Activated naive CD4-positive, alpha-beta T cell treated with anti-CD3 and anti-CD28 coated beads, Interleukin-2, amount 50 U/mL, for 72 hours (primary cell): ENCODE measurements at places on chromosomes 13 and 19.

DNA sequence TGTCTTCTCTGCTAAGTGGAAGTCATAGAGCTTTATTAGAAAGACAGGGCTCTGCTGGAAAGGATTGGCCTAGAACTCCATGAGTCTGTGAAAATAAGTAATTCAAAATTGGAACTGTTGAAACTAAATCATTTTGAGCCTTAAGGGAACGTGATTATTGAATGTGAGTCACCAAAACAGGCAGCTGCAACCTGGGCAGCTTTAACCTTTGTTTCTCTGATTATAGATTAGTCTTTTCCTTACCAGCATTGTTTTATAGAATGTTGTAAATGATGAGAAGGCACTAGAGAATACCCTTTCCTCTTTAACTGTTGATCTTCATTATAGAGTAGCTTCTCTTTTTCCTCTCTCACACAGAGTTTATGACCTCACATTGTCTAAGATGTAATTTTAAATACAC lies 638.8 kb upstream of the SLITRK6 start:
- no peak for DNase-seq

- no peak for DNase-seq
These were observed 12.9 kb upstream of the PRR19 start for GRCh38 chr19:42288881-42289555.

- DNase-seq, result no peak
These were observed 20.5 kb downstream of the CCDC97 start for GRCh38 chr19:41330481-41330880.

- DNase-seq, result no peak
These were observed 93.1 kb downstream of the KL start for GRCh38 chr13:33109271-33109697.
